Activated T-helper 1 cell treated with anti-CD3 and anti-CD28 coated beads, Interleukin-12 subunit alpha, Interleukin-12 subunit beta, Interleukin-2, Interleukin-4 antibody, amounts not matched to agents 30 ng/mL and 10 ng/mL and 1 ng/mL, durations not matched to agents 14 hours and 24 hours and 36 hours (primary cell): ENCODE measurements at places on chromosomes 2 and 18.

GRCh38 chr2:64203858-64204632 is 59.8 kb upstream of the PELI1 start:
- peak; percentile 49 for DNase-seq

- DNase-seq: no peak
Observed at GRCh38 chr2:33521791-33522281, 45.4 kb downstream of the RASGRP3 start.

DNA sequence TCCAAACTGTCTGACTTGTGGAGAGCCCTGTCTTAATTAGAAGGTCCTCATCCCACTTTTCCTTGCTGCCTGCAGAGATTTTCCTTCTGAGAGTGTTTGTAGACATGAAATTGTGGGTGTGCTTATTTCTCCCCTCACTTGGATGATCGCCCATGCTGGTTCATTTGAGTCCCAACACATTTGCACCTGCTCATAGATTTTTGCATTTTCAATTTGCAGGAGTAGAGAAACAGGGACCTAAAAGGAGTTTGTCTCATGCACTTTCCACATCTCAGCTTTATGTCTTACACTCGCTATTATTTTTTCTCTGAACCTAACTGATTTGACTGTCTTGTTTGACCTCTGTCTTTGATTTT is 33.2 kb upstream of the FHL2 start:
- DNase-seq: no peak

DNA sequence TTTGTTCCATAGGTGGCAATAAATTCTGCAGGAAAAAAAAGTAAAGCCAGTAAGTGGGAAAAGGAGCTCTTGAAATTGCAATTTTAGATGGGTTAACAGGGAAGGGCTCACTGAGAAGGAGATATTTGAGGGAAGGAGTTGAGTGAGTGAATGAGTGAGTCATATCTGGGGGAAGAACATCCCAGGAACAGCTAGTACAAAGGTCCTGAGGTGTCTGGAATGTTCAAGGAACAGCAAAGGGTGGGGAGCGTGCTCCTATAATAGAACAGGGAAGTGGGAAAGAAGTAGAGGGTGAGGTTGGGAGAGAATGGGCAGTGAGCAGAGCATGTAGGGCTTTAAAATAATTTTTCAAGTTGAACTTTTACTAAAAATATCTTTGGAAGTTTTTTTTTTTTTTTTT is 68.0 kb upstream of the PSME4 start:
- DNase-seq: no peak

DNA sequence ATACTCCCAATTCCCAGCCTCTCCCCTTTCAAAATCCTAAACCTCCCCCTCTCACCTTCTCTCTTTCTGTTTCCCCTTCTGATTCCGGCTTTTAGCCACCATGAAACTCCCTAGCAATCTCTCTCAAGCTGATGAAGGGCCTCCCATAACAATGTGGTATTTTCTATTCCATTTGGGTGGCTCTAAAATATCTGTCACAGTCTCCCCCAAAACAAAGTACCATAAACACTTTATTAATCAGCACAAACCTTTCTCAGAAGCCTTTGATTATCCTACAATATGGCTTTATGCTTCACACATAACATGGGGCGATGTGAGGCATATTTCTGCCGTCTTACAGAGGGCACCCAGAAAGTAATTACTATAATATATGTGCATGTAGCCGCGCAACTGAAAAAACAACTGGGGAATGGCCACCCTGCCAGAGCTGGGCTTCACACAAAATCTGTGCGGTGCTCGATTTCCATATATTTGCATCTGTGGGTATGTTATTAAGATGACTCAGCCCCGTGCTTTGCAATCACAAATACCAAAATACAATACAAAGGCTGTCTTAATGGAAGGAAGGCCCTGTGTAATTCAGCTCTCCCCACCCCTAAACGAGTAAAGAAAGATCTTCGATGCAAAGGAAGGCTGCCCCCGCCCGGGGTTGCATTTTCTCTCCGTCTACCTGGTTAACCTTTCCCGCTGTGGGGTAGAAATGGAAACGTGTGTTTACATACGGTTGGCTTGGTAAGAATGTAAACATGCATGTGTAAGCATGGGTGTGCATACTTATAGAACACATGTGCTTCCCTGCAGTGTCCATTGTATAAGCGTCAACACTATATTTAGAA is 81.4 kb downstream of the CELF4 start:
- DNase-seq: no peak

GRCh38 chr2:185278761-185279160 is 459.8 kb upstream of the FSIP2 start:
- no peak for DNase-seq
